Brain pericyte (primary cell): ENCODE measurements at places on chromosomes 12 and 14.

- DNase-seq = no peak
These were observed 170.8 kb upstream of the DYRK2 start for GRCh38 chr12:67477681-67478265.

GRCh38 chr12:165862-166368, 48.0 kb downstream of the SLC6A12 start:
- DNase-seq = no peak

DNA sequence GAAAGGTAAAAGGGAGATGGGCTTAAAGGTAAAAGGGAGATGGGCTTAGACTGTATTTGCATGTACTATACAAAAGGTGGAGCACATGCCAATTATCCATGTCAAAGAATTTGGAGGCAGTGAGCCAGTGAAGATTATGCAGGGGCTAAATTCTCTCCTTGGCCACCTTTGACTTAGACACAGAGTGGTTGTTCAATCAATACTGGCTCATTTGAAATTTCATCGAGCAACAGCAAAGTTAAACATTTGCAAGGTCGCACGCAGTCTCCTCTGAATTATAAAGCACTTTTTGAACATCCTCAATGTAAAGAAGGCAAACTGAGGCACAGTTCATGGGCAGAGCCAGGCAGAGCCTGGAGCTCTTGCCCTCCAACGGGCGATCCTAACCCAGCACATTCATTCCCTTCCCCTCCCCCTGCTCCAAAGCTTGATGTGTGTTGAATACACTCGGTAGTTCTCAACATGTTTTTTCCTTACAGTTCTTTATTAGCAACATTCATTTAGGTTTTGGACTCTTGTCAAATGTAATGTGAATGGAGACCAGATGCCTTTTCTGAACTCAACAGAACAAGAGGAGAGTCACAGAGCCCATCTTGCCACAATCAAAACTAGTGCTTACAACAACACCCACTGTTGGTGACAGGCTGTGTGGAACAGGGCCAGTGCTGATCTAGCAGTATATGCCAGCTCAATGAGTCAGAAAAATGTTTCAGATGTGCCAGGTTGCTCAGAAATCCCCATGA, 169.7 kb upstream of the G2E3 start:
- no peak for DNase-seq

DNA sequence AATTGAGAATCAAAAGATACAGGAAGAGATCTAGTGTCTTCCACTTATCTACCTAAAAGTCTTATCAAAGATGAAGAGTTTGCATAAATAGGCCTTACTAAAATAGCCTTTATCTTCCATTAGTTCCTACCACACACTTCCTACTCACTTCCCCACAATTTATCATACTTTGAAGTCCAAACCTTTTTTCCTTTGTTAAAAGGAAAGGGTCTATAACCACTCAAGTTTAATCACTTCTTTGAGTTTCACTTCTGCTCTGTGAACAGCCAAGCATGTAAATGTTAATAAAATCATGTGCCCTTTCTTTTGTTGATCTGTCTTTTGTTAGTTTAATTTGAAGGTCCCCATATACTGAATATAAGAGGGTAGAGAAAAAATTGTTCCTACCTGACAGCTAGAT, 114.5 kb downstream of the PHLDA1 start:
- DNase-seq = no peak

DNA sequence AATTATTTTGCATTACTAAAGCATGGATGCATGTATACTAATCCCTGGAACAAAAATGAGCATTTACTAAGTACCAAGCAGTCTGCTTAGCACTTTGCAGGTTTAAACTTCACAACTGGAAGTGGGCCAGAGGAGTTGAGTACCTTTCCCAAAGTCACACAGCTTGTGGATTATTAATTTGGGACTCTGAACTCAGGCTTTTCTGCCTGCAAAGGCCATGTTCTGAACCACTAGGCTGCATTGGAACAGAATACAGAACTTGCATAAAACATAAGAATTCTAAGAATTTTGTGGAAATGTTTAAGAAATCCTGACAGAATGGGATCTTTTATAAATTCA, 132.9 kb upstream of the AMIGO2 start:
- no peak for DNase-seq

- DNase-seq = no peak
These were observed 1038.3 kb downstream of the BCL11B start for GRCh38 chr14:98233656-98234055.

- DNase-seq = no peak
These were observed 195.6 kb upstream of the KRR1 start for GRCh38 chr12:75706786-75707605.

DNA sequence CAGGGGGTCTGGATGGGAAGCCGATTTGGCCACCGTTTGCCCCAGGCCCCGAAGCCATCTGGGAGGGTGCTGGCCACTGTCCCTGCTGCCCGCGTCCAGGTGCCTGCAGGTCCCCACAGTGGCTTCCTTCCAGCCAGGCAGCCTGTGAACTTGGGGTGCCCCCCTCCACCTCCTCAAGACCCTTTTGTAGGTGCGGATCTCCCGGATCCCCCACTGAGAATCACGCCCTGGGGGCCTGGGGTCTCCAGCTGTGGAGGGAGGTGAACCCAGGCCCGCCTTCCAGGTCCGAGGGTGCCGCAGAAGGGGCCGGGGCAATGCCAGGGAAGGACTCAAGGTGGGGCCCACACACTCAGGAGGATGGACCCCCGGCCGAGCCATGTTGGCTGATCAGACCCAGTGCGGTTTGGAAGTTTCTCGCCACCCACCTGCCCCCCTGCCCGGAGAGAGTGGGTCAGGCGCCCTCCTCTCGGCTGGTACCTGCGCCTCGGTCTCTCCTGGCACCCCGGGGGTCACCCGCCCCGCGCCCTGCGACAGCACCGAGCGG, 1.7 kb downstream of the MMP17 start:
- DNase-seq = no peak

DNA sequence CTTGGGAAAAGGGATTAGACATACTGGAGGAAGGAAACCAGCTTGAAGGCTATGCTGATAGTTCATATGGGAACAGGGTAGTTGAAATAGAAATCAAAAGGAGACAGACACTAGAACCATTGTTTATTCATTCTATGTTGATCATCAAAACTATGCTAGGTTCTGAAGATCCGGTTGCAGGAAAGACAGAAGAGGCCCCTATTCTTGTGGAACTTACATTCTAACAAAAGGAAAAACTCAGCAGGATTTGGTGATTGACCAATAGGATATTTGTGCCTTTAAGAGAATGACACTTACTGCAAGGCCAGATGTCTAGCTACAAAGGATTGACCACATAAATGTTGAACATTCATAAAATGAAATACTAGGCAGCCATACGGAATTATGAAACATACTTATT, 179.2 kb downstream of the AKAP6 start:
- DNase-seq = no peak
